Cerebellar cortex (tissue), 1 donor: ENCODE measurements at places on chromosomes 4 and X.

DNA sequence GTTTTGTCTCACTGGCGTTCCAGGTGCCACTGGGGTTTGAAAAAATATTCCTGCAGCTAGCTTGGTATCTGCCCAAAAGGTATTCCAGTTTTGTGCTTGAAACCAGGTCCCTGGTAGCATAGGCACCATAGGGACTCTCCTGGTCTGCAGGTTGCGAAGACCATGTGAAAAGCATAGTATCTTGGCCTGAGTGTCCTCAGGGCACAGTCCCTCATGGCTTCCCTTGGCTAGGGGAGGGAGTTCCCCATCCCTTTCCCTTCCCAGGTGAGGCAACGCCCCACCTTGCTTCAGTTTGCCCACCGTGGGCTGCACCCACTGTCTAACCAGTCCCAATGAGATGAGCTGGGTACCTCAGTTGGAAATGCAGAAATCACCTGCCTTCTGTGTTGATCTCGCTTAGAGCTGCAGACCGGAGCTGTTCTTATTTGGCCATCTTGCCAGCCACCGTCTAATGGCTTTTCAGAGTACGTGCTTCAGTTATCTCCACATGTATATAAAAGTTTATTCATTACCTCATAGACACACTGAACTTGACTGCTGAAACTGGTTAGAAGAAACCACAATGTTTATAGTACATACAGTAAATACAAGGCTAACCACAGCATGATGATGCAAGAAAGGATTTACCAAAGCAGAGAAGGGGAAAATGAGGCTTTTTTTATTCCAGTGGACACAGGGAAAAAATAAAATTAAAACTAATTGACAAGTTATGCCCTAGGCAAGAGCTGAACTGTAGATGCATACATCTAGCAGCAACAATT, 10.6 kb downstream of the PBDC1 start:
- DNase-seq = no peak

DNA sequence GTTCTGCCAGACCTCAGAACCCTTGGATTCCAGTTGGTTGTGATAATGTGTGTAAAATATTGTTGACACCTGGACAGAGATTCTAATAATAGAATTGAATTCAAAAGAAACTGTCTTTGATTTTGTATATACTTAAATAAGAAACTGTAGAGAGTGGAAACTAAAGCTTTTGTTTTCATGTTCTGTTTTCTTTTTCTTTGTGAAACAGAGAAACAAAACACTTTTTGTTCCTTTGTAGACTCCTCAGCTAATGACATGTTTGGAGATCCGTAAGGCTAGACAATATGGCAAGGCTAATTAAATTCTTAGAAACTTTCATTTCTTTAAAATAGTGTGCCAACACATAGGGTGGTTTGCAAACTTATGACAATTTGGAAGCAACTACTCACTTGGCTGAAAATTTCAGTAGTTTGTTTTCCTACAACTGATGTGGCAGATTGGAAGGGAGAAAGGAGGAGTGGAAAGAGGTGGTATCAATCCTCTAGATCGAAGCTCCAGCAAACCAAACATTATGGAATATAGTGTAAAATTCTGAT, 90.9 kb upstream of the FAT1 start:
- no peak for DNase-seq

DNA sequence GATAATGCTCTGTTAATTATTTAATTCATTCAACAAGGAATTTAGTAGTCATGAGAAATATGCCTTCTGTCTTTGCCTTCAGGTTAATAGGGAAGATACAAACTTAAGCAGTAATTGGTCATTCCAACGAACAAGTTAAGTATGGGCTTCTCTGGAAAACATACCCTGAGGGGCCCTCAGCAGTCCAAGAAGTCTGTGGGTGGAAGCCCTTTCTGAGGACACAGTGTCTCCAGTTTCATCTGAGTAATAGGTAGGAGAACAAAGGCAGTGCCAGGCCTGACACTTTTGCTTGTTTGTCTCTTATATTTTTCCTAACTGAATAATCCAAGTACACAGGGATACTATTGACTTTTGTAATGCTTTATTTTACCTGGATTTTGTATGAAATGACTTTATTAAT, 262.5 kb downstream of the FBXW7 start:
- DNase-seq = no peak

DNA sequence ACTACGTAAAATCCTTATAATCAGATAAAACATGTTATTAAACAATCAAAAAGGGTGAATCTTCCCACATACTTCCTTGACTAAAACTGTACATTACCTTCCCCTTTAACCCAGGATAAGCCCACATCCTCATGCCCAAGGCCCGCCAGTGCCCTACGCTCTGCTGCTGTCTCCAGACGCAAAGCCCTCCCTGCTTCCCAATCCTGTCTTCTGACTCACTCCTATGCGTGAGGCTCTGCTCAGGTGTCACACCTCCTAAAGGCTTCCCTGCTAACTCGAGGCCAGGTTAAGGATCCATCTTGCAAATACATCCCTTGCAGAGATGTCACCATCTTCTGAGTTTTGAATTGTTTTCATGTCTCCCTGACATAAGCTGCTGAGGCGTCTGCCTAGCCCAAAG, 61.6 kb downstream of the STX18 start:
- DNase-seq = no peak

GRCh38 chr4:107467461-107467860, 252.6 kb downstream of the PAPSS1 start:
- no peak for DNase-seq

DNA sequence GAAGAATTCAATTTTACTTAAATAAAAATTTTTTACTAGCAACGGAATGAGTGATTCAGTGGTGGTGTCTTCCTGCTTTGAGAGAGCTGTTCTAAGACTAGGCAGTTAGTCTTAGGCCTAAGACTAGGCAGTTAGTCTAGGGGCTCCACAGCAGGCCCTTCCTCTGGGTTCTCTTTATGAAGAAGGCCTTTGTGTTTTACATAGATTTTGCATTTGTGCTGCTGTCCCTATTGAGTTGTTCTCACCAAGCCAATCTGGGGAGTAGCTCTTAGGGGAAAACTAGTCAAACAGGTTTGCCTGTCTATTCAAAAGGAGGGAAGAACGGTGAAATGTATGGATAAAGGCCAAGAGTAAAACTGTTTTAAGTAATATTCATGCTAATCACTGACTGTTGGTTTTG, 7.6 kb downstream of the UGT8 start:
- no peak for DNase-seq

DNA sequence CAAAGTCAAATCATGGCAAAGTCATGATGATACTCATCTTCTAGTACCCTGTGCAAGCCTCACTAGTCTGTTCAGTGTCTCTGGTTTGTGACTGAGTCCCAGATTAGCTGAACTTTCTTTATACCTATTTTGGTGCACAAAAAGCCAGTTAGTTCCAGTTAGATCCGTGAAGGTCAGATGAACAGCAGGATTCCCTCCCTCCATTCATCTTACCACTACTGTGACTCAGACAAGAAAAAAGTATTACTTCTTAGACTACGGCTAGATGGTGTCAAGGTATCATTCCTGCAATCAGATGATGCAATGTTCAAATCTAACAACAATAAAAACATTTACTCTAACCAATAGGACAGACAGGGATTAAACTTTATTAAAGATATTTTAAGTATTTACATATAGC, 30.4 kb downstream of the ARHGEF6 start:
- no peak for DNase-seq

DNA sequence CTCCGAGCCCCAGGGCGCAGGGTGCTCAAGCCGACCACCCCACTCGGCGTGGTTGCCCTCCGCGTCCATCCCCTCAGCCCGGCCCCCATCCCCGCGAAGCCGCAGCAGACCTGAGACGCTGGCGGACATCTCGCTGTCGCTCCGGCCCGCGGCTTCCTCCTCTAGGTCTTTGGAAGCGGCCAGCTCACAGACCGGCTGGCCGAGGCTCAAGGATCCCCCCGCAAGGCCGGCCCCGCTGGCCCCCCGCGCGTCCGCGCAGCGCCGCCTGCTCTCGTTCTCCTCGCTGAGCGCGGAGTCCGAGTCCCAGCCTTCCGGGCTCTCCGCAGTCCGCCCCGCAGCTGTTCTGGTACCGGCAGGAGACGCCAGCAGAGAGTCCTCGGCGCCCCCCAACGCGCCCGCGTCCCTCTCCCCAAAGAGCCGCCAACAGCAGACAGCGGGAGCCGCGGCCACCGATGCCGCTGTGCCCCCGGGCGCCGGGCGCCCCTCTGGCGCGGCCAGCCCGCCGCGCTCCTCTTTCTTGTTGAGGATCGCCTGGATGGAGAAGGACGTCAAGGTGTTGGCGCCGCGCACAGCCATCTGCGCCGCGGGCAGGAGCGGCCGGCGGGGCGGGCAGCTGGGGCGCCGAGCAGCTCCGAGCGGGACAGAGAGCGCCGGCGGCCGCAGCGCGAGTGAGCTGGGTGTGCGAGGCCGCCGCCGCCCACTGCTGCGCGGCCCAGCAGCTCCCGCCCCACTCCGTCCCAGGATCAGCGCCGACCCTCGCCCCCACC, at the start of gene NKX3-2:
Gene NKX3-2 (minus strand): TSS at position 670 of the 767 bp plus-strand sequence. CDS start 94 bp downstream, at position 576.
- DNase-seq = no peak

- no peak for DNase-seq
Measured at GRCh38 chrX:119147486-119147885, 19.9 kb upstream of the KIAA1210 start.

DNA sequence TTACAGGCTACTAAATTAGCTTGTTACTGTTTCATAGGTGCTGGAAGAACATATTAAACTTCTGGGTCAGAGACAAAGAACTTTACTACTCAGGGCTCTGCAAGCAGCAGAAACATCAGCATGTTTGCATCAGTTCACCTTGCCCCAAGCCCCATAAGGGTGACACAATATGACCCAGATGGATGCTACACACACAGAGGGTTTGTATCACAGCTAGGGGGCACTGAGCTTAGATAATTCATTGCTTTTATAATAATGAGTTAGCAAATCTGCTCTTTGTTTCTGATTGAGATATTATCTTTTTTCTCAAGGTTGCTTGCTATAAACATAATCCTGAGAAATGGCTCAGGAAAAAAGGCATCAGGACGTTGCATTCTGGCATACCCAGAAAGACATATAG, 4.8 kb upstream of the SYNPO2 start:
- DNase-seq = no peak
